Activated naive CD4-positive, alpha-beta T cell (primary cell): ENCODE measurements at places on chromosomes 1 and 21.

DNA sequence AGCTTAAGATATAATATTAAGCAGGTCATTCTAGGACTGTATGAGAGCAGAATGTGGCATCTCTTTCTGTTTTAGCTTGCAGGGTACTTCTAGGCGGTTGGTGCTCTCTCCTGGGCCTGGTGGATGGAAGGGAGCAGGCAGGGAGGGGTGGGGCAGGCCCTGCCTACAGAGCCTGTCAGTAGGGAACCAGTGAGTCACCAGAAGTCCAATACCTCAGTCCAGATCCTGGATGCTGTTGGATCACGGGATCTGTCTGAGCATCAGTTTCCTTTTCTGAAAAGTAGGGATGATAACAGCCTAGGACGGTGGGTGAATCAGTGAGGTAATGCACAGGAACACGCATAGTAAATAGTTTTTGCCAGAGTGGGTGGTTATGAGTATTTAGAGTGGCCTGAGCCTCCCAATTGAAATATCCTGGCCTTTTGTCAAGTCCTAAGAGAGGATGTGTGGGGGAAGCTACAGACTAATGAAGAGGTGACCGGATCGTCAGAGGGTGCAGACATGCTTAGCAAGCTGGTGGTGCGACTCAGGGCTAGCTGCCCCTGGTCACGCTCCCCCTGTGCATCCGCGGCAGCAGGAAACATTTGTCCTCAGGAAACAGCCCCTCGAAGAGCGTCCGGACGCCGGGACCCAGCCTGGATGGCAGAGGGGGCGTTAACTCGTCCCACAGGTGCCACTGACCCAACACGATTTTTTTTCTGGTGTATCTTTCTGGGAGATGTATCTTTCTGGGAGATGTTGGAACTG lies 23.9 kb downstream of the NAV1 start:
- DNase-seq = no peak

DNA sequence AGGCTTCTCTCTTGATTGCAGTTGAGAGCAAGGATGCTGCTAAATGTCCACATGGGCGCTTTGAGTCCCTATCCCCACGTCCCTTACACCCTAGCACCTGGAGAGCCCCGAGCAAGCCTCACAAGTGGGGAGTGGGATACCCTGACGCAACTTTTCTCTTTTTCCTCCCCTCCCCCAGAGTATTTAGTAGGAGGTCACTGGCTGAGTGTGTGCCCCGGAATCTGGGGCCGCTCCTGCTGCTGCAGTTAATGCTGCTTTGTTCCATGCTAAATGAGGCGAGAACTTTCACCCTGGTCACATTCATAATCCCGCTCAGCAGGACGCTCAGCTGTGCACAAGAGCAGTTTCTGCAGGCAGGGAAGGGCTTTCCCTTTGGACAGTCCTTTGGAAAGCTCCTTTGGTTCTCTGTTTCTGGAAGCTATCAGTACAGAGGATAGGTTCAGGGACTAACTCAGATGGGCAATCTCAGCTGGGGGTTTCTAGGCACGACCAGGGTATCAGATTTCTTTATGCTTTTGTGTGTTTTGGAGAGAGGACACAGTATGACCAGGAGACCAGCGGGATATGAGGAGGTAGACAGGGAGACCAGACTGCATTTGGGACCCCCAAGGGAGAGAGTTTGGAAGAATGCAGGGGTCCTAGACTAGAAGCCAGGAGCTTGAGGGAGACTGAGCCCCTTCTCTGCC lies 75.9 kb downstream of the NOS1AP start:
- no peak for DNase-seq

DNA sequence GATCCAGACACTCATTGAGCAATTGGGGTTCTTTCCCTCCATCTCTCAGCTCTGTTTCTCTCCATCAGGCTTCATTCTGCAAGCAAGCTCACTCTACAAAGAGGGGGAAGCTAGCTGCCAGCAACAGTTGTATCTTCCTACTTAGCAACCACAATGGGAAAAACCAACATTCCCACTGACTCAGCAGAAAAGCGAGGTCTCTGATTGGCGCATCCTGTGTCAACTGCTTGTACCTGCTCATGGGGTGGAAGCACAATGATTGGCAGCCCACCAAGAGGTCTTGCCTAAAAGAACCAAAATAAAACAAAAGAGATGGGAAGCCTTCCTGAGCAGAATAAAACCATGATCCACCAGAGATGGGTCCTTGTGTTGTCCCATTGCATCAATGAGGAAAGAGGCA lies 4.0 kb upstream of the CDA start:
- DNase-seq = no peak

- no peak for DNase-seq
Measured at GRCh38 chr1:10856863-10857598, 60.6 kb upstream of the CASZ1 start.

GRCh38 chr1:218775501-218776021 lies 398.1 kb upstream of the LYPLAL1 start:
- no peak for DNase-seq

- no peak for DNase-seq
Measured at GRCh38 chr21:37429356-37429755, 62.8 kb downstream of the DYRK1A start.

- DNase-seq = no peak
Measured at GRCh38 chr1:107132780-107133179, 8.1 kb upstream of the NTNG1 start.

- no peak for DNase-seq
Measured at GRCh38 chr1:68375919-68376318, 73.8 kb downstream of the RPE65 start.

DNA sequence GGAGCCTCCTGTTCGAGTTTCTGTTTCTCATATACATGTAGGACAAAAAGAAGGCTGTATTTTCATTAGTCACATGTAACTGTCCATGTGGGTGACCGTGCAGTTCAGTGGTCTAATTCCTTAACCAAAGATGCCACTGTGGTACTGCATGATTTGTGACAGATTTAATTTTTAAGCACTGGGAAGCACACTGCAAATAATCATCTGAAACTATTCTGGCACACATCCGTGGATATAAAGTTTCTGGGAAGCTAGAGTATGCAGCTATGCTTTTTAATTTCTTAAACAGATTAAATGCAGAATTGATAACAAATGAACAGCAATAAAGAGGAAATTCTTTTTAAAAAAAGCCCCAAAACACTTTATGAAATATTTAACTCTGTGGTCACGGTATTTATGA lies 254.8 kb downstream of the LMO4 start:
- DNase-seq = no peak

DNA sequence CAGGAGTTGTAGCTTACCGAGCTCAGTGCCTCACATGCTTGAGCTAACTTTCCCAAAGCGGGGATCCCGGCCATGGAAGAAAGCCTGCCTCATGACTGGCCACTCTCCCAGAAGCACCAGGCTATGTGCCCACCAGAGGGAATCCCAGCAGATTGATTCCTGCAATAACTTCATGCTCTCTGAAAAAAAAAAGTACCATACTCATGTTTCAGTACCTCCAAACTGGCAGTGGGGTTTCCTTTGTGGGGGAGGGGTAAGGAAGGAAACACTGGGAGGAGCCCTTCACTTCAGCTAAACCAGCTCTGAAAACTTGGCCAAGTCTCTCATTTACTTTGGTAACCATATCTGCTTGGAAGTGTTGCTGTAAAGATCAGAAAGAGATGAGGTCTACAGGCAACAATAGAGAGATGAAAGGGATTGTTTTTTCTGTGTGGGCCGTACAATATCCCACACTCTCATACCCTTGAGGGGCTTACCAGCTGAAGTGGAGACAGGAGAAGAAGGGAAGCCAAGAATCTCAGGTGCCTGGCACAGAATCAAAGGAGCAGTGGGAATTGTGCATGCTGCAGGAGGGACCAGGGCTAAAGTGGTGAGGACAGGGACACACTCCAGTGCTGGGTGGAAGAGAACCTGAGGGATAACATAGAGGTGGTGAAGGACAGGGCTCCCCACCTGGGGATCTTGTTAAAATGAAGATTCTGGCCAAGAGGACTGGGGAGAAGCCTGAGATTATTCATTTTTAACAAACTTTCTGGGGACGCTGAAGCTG lies 42.4 kb upstream of the TACSTD2 start:
- no peak for DNase-seq

- no peak for DNase-seq
Measured at GRCh38 chr1:31748365-31748764, 15.8 kb downstream of the ADGRB2 start.

GRCh38 chr1:234755449-234755863 lies 145.5 kb upstream of the IRF2BP2 start:
- DNase-seq = no peak

DNA sequence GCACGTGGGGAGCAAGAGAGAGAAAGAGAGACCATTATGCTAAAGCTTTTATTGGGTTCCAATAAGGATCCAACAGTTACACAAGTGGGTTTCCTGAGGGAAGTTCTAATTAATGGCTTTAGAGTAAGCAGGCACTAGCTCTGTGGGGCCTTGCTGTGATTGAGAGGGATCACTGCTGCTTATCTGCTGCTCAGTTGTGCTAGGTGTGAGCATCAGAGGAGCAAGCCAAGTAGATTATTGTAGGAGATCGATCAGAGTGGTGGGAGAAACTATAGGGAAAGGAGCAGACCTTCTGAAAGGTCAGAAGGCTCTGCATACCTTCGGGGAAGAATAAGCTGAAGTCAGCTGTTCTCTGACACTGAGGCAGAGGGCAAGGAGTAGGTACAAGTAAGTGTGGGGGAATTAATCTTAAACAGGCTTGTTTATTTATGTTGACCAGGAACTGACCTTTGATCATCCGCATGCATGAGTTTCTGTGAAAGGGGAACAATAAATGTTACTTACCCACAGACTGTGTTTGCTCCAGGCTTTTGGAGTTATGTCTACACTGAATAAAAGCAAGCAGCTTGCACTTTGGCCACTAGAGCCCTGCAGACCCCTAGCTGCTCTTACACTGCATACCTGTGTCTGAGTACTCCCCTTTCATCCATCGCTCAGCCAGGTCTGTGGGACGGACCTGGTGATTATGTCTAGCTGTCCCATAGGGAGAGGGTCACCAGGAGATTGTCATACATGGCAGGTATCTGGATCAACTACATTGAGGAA lies 89.7 kb downstream of the TNNI3K start:
- no peak for DNase-seq

DNA sequence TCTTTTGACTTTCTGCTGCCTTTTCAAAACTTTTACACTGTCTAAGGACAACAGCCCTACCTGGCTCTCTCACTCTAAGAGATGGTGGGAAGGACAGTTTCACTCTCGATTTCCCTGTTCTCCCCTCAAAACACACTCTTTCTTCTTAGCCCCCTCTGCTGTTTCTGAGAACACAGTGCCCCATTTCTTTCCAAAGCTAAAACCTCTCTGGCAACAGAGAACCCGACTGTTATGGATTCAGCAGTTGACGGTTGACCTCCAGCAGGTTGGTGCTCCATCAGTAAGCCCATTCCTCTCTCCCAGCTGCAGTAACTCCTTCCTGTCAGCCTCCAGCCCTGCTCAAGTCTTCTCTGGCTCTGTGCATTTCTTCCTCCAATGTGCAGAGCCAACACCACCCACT lies 88.2 kb upstream of the ABCD3 start:
- DNase-seq = no peak

DNA sequence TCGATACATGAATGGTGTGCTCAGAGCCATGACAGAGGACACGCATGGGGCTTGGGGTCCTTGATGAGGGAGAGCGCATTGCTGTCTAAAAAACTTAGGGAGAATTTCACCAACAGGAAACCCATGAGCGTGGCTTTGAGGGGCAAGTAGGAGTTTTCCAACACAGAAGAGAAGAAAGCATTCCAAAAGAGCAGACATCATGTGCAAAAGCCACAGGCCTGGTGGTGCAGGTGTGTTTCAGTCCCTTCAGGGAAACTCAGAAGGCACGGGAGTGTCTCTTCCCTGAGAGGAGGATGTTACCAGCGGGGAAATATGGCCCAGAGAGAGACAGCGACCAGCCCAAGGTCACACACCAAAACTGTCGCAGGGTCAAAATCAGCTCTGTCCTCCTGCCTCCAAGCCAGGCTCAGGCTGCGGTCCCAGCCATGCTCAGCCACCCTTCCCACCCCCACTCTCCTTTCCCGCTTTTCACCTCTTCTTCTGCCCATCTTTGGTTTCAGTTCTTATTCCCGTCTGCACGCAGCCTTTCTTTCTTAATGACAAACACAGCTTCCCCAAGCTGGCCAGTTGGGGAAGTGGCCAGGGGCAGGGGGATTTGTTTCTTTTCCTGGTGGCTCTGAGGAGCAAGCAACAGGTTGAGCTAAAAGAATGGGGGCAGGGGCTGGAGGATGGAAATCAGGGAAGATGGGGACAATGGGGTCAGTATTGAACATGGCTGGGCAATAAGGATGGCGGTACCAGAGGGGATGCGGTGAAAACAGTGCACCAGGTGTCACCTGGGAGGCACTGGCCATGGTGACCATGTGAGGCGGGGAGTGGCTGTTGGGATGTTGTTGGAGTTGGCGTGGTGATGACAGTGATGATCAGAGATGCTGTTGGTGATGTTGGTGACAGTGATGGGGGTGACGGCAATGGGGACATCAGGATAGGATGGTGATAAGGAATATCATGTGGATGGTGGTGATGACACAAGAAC lies 10.3 kb downstream of the LAPTM5 start:
- DNase-seq = no peak

DNA sequence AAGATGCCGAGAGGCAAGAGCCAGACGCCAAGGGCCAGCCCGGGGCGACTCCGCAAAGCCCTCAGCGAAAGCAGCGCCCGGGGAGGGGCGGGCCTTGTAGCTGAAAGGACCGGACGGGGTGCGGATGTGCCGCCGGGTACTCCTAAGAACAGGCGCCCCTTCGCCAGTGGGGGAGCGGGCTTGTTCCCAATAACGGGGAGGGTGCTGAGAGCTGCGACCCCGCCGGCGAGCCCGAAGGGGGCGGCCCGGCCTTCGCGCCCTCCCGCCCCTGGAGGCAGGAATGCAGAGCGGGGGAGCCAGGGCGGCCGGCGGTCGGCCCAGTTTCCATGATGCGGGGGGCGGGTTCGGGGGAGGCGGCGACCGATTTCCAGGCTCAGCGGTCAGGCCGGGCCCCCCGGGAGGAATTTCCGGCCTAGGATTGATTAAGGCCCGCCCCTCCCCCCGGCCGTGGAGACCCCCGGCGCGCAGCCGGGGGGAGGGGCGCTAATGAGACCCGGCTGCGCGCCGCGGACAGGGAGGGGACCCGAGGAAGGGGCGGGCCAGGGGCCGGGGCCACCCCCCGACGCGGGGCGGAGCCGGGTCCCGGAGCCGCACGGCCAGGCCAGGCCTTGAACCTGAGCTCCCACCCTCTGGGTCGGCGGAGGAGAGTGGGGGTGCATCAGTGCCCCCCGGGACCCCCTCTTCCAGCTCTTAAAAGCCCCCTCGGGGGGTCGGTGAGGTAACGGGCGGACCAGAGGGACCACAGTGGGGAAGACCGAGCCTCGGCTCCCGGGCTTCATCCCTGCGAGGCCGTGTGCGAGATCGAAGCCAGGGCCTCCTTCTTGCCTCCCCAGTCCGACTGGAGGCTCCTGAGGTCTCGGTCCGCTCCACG lies 898 bp upstream of the TMEM200B start:
- no peak for DNase-seq

GRCh38 chr1:27103498-27103897 lies 51.4 kb downstream of the SLC9A1 start:
- DNase-seq = no peak

GRCh38 chr1:36771660-36772284 lies 262.5 kb downstream of the GRIK3 start:
- DNase-seq = no peak
